ENCODE measurements at places on chromosomes 3 and 15.

DNA sequence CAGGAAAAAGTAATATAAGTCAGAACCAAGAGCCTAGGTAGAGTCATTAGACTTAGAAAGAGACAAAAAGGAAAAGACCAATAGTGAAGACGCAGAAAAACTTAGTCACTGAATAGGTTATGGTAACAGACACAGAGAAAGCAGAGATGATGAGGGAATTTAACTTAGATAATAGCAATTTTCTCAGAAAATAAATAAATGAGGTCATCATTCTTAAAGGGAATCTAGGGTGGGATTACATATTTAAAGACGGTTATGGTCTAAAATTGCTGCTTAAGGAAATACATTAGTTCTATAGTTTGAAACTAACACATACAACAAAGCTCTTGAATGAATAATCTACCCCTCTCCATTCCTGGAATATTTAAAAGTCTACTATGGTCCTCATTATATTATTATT lies 59.4 kb downstream of the UBR1 start:
- DNase-seq: no peak

- DNase-seq: no peak
Measured at GRCh38 chr3:194757647-194758061, 72.0 kb downstream of the FAM43A start.

GRCh38 chr3:126436826-126437717 lies 38.6 kb downstream of the ZXDC start:
- no peak for DNase-seq

DNA sequence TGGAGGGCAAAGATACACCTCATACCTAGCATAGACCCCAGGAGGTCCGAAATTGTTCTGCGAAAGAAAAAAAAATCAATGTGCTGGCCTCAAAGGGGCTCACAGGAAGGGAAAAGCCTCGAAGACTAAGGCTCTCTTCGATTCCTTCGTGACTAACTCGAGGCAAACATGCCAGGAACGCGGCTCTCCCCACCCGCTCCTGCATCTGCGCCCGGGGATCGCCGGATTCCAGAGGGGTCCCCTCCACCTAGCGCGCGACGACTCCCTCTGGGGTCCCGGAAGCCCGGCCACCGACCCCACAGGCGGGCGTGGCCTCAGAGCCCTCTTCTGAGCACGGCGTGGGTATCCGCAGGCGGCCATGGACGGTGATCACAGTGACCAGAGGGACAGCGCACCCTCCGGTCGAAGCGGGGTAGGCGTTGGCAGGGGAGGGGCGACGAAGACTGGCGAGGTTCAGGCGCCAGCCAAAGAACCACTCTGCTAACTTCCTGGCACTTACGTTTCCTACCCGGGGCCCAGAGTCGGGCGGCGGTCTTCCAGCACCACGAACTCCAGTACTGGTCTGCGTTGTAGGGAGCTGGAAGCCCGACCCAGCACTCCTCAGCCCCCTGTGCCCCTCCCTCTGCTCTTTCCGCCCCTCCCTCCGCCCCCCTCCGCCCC lies 515 bp upstream of the EIF3J start:
- DNase-seq: no peak

GRCh38 chr15:67879440-67880129 lies 39.7 kb upstream of the RNU6-1 start:
- DNase-seq: no peak

Measured in stimulated activated CD4-positive, alpha-beta T cell treated with anti-CD3 and anti-CD28 coated beads, Interleukin-1b, Interleukin-23, amount 100 ng/mL, for 24 hours (primary cell).